AML-193 (cell line): ENCODE measurements at places on chromosomes 4 and X.

DNA sequence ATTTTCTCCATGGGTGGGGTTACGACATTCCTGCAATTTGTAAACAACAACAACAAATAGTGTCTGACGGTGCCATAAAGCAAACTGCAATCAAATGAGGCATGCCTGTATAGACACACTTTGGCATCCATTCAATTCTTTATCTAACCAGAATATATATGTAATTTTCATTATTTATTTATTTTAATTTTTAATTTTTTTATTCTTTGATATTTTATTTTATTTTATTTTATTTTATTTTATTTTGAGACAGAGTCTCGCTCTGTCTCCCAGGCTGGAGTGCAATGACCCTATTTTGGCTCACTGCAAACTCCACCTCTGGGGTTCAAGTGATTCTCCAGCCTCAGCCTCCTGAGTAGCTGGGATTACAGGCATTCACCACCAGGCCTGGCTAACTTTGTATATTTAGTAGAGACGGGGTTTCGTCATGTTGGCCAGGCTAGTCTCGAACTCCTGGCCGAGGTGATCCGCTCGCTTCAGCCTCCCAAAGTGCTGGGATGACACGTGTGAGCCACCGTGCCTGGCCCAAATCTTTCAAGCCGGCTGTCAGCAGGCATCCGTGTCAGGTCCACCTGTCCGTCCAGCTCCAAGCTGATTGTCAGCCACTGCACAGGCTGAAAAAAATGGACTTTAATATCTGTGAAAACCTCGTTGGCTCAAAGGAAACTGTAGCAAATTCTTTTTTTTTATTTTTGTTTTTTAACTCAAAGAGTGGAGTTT lies 200.8 kb downstream of the ASMT start:
- DNase-seq = no peak

- DNase-seq = no peak
Observed at GRCh38 chr4:168725930-168726329, 229.1 kb downstream of the PALLD start.

DNA sequence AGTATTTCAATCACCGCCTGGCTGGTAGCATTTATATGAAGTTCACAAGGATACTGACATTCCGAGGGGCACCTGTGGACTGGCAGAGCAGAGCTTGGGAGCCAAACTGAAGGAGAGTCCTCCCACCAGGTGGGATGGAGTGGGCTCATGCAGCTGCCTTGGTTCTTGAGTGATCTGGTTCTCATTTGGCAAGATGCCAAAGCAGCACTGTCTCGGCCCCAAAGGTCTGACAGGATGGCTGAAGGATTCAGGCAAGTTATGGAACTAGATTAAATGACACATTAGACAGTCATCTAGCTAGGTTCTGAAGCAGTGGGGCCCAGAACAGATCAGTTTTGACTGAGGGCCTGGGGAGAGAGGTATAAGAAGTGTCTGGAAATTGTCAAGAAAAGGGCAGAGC lies 3.2 kb downstream of the FGF16 start:
- no peak for DNase-seq

DNA sequence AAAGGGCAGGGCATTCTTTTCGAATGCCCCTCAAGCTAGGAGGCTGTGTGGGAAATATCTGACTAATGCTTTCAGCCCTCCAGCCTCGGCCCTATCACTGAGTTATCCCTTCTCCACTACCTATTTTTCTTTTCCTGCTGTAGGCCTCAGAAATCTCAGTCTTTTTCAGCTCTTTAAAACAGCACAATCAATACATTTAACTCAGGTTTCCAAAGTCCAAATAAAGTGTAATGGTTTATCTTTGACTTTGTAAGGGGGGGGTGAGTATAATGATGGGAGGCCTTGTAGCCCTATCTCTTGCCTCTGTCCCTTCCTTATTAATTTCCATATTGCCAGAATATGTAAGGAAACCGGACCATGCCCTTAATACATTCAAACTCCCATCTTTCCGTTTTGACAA lies 1.6 kb upstream of the WNK3 start:
- DNase-seq = no peak

DNA sequence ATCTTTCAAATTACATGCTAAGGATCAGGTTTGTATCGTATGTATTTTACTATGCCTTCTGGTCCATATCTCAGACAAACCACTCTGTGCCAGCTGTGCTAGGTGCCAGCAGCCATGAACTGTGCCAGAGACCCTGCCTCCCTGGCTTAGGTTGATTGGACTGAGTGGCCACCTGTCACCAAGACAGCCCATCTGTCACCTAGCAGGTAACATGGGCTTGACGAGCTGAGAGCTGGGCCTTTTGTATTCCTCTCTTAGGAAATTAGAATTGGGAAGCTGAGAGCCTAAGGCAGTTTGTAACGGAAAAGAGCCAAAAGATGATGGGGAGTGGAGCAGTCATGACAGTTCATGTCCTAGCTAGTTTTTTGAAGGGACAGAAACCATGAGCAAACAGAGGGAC lies 42.5 kb downstream of the TMEM164 start:
- DNase-seq = no peak

- DNase-seq = no peak
Observed at GRCh38 chr4:138113819-138114400, 128.2 kb downstream of the SLC7A11 start.

DNA sequence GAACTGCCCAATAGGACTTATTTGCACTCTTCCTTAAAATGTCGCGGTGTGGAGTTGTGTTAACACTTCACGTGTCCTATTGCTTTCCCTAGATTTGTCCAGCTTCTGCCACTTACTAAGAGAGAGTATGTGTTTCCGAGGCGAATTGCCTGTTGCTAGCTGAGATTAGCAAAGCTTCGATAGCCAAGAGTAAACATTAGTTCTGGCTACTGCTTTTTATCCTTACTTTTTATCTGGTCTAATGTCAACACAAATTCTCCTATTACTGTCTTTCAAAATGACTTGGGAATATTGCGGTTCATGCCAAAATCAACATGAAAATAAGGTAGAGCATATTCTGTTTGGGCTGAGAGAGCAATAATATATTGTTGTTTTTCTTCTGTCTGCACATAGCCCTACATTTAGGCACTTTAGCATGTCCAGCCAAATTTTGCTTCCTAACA lies 90.4 kb upstream of the VEGFC start:
- DNase-seq = no peak

- peak; percentile 21 for DNase-seq
Observed at GRCh38 chrX:40127052-40127451, 29.3 kb upstream of the BCOR start.

GRCh38 chrX:32871636-32872035 lies 339.7 kb downstream of the DMD start:
- no peak for DNase-seq

GRCh38 chr4:3009422-3009821 lies 46.1 kb downstream of the GRK4 start:
- no peak for DNase-seq

DNA sequence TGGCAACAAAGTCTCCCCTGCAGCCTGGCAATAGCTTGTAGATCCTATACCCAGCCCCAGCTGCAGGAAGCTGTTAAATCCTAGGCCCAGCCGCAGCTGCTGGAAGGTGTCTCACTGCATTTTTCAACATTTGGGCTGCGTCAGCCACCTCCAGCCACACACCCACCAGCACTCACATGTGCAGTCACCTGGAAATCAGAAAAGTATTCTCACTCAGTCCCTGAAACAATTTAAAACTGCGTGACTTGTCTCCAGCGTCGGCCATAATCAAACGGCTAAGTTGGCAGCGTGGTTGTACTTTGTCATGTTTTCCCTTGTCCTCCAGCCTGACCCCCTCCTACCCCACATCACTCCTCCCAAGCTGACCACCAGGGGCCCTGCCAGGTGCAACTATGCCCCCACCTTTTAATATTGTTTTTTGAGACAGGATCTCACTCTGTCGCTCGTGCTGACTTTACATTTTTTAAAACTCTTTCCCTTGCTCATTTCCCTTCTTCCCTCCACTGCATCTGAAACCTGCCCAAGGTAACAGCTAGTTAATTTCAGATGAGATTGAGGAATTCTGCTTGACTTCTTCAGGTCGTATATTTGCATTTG lies 97.2 kb upstream of the FRG1 start:
- DNase-seq = no peak

DNA sequence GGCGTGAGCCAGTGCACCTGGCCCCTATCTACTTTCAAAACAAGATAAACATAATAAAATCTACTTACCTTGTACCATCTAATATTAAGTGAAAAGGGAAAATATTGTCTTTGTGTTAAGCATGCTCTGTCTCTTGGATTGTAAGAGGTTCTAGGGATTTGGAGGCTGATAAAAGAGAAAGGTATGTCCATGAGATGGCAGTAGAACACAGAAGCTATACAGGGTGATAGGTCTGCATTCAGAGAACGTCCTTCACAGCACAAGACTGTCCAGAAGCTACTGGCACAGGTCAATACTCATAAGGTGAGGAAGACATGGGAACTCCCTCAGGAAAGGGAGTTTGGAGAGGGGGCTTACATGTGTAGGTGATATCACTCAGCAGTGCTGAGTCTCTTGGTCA lies 135.5 kb downstream of the TMEM47 start:
- no peak for DNase-seq

DNA sequence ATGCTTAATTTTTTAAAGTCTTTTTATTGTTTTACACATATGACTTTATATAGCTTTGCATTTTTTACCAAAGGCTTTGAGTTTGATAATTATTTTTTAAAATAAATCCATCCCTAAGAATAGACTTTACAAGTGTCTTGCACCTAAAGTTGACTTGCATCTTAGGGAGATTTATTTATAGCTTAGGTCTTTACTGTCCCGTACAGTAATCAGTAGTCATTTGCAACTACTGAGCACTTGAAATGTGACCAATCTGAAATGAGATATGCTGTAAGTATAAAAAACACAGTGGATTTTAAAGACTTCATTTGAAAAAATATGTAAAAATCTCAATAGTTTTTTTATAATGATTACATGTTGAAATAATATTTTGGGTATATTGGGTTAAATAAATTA lies 19.2 kb downstream of the TBC1D1 start:
- no peak for DNase-seq

DNA sequence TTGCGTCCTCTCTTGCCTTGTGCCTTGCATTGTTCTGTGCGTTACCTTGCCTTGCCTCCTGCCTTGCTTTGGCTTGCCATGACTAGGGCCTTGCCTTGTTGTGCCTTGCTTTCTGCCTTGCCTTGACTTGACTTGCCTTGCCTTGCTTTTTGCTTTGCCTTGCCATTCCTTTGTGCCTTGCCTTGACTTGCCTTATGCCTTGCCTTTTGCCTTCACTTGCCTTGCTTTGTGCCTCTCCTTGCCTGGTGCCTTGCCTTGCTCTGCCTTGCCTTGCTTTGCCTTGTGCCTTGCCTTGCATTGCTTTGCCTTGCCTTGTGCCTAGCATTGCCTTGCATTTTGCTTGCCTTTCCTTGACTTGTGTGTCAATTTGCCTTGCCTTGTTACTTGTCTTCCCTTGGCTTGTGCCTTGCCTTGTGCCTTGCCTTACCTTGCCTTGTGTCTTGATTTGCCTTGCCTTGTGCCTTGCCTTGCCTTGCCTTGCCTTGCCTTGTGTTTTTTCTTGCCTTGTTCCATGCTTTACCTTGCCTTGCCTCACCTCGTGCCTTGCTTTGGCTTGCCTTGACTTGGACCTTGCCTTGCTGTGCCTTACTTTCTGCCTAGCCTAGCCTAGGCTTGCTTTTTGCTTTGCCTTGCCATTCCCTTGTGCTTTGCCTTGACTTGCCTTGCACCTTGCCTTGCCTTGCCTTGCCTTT lies 95.8 kb downstream of the TAB3 start:
- DNase-seq = no peak

GRCh38 chr4:879729-880077 lies 52.4 kb downstream of the GAK start:
- DNase-seq = no peak

- DNase-seq = no peak
Observed at GRCh38 chrX:41522081-41522480, 74.9 kb downstream of the NYX start.

- DNase-seq = no peak
Observed at GRCh38 chrX:150219374-150220185, 143.5 kb upstream of the MAMLD1 start.

DNA sequence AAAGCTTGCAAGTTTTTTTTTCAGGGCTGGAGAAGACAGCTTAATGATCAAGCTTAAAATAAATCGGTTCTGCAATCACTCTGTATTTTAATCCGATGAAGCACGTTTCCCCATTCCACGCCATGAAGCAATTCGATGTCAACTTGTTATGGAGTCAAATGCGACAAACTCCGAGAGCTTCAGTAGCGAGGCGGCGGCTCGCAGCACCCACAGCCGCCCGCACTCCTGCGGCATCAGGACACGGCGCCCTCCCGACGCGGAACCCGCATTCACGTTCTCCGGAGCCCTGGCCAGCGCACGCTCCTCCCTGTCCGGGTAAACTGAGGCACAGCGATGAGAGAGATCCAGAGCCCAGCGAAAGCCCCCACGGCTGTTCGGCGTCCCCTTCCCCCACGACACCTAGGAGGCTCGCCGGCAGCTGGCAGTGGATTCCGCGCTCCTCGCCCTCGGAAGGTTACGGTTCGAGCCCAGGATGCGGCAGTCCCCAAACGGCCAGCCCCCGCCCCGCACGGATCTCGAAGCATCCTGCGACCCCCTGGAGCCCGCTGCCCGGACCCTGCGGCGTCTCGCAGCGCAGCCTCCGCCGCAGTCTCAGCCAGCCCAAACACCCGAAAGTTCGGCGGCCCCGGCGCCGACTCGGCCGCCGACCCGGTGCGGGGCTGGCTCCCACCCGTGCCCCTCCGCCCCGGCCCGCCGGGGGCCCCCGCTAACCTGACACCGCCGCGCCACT lies 507 bp downstream of the MFAP3L start:
- no peak for DNase-seq

- no peak for DNase-seq
Observed at GRCh38 chr4:158032733-158033415, 140.0 kb downstream of the GASK1B start.

GRCh38 chrX:23732704-23733103 lies 10.4 kb downstream of the ACOT9 start:
- DNase-seq = peak; percentile 6

- DNase-seq = no peak
Observed at GRCh38 chr4:555566-556275, 20.4 kb downstream of the TMEM271 start.

DNA sequence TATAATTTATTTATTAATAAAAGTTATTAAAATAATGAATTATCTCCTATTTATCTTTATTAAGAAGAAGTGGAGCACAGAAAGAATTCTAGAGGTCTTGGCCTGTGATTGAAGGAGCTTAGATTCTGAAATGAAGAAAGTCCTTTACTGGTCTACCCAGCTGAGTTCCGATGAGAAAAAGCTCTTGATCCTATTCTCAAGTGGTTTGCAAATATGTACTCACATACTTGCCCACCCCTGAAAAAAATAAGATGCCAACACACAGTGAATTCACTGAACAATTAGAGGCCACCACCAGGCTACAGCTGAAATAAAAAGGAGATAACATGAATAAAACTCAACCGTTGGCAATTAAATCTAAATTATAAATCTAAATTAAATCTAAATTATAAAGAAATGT lies 253.4 kb downstream of the MAPK10 start:
- no peak for DNase-seq

DNA sequence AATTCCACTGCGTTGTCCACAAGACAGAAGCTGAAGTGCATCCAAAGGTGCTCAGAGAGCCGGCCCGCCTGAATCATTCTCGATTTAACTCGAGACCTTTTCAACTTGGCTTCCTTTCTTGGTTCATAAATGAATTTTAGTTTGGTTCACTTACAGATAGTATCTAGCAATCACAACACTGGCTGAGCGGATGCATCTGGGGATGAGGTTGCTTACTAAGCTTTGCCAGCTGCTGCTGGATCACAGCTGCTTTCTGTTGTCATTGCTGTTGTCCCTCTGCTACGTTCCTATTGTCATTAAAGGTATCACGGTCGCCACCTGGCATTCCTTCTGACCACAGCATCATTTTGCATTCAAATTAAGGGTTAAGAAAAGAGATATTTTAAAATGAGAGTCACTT lies 115.5 kb downstream of the NFKB1 start:
- DNase-seq = no peak

- DNase-seq = no peak
Observed at GRCh38 chr4:91894006-91894405, 409.8 kb upstream of the GRID2 start.
